ENCODE measurements at places on chromosomes 3 and 15.

- no peak for DNase-seq
These were observed 406.1 kb downstream of the PLCL2 start for GRCh38 chr3:17290894-17291293.

DNA sequence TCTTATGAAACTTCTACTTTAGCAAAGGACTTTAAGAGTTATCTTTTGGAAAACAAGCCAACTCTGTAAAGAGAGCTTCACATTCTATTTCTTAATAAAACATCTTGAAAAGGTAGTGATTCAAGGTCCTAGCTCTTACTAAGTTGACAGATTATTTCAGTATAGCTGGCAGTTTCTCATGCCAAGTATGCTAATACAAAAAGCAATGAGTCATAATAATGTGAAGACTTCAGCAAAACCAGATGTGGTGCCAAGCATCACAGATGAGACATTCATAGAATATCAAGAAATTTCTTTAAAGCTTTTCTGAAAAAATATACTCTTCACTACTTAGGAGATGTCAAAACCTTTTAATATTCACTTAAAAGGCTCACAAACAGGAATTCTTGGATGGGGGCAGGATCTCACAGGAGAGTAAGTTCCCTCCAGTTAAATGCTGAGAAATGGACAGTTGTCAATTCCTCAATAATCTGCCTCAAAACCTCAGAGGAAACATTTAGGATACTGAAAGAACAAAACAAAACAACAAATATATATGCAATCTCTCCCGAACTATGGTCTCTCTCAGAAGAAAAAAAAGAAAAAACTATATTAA, 45.6 kb downstream of the DCBLD2 start:
- DNase-seq: no peak

- DNase-seq: peak; percentile 75
These were observed 77.2 kb upstream of the SLC6A11 start for GRCh38 chr3:10738688-10739372.

DNA sequence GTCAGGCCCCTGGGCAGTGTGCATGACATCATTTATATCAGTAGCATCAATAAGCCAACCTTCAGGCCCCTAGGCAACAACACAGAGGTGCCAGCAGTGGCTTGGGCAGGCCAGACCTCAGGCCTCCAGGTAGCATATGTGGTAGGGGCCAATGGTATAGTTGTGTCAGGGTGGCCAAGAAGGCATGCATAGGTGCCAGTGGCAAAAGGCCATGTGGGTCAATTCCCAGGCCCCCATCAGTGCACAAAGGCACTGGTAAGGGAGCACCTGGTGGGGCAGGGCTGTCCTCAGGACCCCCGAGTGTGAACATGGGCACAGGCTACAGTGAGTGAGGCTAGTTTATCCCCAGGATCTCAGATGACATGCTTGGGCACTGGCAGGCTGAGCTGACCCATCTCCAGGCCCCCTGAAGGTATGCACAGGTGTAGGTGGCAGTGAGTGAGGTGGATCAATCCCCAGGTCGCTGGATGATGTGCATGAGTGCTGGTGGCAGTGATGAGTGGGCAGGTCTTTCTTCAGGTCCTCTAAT, 244.1 kb upstream of the ZNF385D start:
- DNase-seq: no peak

- DNase-seq: no peak
These were observed 14.1 kb downstream of the PTPN23 start for GRCh38 chr3:47394881-47395280.

GRCh38 chr15:90191344-90191687, 9.8 kb upstream of the SEMA4B start:
- no peak for DNase-seq

- no peak for DNase-seq
These were observed 166.7 kb downstream of the FRMD5 start for GRCh38 chr15:44028349-44028748.

GRCh38 chr3:32960404-32961170, 9.1 kb downstream of the CCR4 start:
- no peak for DNase-seq

- DNase-seq: no peak
These were observed 50.1 kb upstream of the SKOR1 start for GRCh38 chr15:67775250-67775649.

DNA sequence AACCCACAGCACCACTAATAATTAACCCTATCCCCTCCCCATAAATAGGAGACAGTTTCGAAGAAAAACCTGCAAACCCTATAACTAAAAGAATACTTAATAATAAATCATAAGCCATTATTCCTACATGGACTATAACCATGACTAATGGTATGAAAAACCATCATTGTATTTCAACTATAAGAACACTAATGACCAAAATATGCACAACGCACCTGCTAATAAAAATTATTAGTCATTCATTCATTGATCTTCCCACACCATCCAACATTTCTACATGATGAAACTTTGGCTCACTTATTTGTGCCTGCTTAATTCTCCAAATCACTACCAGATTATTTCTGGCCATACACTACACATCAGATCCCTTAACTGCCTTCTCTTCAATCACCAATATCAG, 16.6 kb downstream of the AQP9 start:
- no peak for DNase-seq

DNA sequence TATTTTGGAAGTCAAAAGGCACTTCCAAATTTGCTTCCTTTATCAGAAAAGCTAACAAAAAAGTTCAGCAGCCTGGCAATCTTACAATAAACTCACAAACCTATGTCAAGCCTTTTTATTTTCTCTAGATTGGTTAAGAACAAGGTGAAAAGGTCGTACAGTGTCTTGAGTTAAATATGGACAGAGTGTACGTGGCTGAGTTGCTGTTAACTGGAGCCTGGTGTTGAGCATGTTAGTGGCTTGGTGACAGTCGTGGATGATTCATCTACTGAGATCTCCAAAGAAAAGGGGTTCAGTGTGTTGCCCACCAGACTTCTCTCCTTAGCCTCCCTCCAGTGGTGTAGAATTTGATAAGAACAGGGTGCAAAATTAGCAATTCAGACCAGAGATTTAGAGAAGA, 89.7 kb downstream of the SSR3 start:
- DNase-seq: no peak

- DNase-seq: no peak
These were observed 21.9 kb downstream of the MAPKBP1 start for GRCh38 chr15:41795996-41796856.

DNA sequence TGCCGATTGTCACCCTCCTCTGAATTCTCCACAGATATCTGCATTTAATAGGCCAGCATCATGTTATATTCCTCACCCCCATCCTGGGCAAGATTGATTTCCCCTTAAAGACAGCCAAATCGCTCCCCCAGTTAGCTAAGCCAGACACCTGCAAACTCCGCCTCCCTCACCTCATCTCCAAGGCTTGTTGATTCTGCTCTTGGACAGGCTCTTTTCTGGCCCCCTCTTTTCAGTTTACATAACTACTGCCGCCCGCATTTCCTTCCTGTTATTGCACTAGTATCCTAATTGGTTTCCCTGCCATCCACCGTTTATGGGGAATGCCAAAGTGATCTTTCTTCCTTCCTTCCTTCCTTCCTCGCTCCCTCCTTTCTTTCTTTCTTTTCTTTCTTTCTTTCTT, 214.7 kb upstream of the MRPL3 start:
- DNase-seq: no peak

DNA sequence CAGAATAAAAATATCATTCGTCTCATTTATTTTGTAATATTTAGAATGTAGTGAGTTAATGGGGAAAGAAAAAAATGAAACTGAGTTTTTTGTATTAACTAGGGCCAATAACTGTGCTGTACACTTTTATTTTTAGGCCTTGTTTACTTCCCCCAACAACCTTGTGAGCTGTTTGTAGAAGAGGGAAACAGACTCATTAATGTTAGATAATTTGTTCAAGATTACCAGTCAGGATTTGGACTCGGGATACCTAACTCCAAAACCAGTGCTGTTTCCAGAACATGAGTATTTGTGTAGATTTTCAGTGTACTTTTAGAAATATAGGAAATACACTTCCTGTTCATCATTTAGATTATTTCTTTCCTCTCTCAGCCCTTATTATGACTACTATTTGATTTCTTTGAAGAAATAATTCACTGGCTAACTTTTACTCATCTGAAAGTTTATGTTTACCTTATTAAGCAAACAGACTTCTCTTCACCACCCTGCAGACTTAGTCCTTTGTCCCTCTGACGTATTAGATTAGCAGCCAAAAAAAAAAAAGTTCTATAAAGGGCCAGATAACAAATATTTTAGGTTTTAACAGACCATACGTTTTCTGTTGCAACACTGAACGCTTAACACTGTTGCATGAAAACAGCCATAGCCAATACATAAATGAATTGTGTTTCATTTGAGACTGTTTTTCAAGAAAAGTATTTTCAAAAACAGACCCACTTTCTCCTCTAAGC, 192.5 kb upstream of the CGNL1 start:
- no peak for DNase-seq

- DNase-seq: no peak
These were observed 332.5 kb upstream of the TBL1XR1 start for GRCh38 chr3:177529716-177530335.

DNA sequence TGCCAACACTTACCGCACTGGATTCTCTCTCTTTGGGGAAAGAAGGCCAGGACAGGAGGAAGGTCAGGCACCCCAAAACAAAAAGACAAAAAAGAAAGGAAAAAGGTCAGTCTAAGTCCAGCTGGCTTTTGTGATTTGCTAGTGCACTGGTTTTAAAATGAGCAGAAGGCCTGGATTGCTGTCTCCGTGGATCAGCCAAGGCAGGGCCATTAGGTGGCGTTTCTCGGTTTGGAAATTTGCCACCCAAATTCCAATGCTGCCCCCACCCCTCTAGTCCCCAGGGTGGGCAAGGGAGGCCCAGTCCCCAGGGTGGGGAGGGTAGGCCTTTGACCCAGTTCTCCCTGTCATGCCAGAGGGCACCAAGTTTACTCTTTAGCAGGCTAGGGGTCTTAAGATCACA, 33.3 kb downstream of the TLE3 start:
- no peak for DNase-seq

DNA sequence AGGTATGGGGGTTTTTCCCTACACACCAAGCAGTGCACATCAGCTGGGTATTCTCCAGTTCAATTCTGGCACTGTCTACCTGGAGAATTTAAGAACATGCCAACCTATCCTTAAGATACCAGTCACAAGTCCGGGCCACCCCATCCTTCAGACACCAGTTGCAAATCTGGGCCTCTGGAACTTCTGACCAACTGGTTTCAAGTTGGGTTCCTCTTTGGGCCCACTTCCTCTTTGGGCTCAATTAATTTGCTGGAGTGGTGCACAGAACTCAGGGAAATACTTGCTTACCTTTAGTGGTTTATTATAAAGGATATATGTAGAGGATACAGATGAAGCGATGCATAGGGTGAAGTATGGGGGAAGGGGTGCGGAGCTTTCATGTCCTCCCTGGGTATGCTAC, 25.3 kb downstream of the GLCE start:
- DNase-seq: peak; percentile 43

DNA sequence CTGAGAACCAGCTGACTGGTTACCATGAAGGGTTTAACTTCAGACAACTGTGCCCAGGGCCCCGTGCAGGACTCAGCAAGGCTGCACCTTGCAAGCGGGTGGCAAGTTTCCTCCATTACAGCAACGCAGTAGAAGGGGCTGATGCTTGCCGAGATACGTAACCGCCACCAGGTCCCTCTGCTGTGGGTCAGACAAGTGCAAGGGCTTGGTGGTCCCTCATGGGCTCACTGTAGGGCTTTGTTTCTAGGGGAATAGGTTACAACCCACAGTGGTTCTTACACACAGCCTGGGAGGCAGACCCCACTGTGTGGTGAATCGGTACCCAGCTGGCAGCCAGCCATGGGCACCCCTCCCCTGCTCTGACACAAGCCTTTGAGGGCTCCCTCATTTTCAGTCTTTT, 15.5 kb upstream of the SNRPA1 start:
- DNase-seq: no peak

DNA sequence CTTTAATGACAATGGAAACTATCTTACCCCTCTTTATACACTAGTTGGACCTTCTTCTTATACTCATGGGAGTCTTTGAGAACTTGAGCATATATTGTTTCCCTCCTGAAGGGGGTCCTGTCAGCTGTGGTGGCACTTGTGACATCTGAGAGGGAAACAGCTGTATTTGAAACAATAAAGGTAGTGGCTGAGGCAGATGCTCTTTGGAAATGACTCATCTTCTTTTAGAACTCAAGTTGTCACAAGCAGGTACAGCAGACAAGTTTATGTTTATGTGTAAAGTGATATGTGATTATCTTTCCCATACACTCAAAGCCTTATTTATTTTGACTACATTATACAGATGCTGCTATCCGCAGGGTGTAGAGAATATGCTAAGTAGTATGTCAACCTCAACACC, 220.0 kb upstream of the GRM7 start:
- DNase-seq: no peak

Data from inflammatory macrophage (primary cell).